ENCODE measurements at places on chromosomes 3 and 15.

- DNase-seq, result no peak
Measured at GRCh38 chr3:56985460-56985859, 75.0 kb upstream of the SPATA12 start.

GRCh38 chr15:76986743-76987142 lies 8.2 kb upstream of the PSTPIP1 start:
- no peak for DNase-seq

- peak; percentile 77 for DNase-seq
Measured at GRCh38 chr3:186614597-186615483, 2.0 kb downstream of the AHSG start.

DNA sequence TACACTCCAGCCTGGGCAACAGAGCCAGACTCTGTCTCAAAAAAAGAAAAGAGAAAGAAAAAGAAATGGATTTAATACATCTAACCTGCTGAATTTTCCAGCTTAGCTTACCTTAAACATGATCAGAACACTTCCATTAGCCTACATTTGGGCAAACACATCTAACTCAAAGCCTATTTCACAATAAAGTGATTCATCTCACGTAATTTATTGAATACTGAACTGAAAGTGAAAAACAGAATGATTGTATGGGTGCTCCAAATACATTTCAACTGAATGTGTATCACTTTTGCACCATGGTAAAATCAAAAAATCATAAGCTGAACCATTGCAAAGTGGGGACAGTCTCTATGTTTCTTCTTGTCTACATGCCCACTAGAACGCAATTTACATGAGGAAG lies 9.0 kb downstream of the PIK3R4 start:
- no peak for DNase-seq

DNA sequence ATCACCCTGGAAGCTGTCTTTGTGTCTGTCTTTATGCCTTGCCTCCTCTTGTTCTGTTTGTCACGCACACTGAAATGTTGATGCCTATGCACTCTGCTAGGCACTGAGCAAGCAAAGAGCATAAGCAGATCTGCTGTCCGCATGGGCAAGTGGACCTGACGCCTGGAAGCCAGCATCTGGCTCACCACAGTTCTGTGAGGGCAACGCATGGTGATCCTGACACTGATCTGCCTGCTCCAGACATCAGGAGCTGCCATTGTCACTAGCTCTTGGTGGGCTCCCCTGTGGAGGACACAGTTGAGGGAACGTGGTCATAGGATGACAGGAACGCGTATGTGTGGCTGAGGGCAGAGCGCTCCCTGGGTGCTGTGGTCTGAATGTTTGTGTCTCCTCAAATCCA lies 234.6 kb downstream of the ADAMTS17 start:
- DNase-seq, result no peak

DNA sequence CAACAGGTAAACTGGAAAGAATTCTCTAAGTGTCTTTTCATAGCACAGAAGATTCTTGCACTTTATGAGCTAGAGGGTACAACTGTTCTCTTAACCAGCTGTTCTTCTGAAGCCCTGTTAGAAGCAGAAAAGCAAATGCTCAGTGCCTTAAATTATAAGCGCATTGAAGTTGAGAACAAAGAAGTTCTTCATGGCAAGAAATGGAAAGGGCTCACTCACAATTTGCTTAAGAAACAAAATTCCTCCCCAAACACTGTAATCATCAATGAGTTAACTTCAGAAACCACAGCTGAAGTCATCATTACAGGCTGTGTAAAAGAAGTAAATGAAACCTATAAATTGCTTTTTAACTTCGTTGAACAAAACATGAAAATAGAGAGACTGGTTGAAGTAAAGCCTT lies 19.6 kb downstream of the PARP14 start:
- no peak for DNase-seq

- DNase-seq, result no peak
Measured at GRCh38 chr15:101172501-101173071, 79.3 kb downstream of the CHSY1 start.
